ENCODE measurements at places on chromosomes 7 and 10.

GRCh38 chr7:101362334-101363195 is at the start of gene COL26A1:
Gene COL26A1, plus strand, starts transcription at chr7:101362875. Its CDS starts 158 bp downstream, at chr7:101363033.
- no peak for DNase-seq

DNA sequence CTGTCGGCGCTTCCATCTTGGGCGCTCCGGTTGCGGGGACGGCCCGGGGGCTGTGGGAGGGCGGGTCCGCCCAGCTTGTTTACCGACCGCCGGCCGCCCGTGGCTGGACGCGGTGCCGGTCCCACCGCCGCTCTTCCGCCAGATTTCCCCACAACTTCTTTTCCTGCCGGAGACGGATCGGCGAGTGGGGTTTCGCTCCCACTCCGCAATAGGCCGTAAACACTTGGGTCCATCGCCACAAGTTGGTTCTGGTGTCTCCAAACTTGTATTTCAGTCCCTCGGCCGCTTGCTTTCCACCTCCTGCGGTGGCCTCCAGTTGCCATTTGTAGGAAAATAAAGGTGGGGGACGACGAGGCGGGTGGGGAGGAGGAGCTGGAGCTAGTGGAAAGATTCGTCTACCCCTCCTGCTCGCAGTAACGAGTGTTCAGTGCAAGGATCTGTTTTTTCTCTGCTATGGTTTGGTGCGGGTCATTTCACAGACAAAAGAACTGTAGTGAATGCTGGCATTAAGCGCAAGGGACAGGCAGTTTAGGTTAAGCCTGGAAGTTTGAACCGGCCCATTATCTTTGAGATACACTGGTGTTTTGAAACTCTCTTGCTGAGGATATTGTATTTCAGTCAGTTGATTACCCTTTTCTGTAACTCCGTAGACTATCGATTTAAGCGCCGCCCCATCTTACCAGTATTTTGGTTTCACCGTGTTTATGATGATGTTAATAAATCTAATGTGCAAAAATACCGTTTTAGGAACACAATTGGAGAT is 24.3 kb upstream of the ZRANB1 start:
- no peak for DNase-seq

DNA sequence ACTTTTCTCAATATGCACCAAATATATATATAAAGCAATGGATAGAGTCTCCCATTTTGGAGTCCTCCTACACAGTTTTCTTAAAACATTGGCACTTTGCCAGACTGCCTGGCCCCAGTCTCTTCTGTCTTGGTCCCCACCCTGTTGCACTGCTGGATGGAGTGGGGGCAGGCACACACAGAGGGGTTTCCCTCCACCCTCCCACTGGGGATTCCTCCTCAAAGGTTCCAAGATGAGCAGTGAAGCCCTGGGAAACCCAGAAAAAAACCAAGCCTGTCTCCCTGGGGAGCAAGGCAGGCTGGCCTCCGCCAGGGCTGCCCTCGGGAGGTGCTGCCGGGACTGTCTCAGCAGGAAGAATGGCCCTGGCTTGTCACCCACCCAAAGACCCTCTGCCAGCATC is 68.0 kb downstream of the SH3PXD2A start:
- no peak for DNase-seq

DNA sequence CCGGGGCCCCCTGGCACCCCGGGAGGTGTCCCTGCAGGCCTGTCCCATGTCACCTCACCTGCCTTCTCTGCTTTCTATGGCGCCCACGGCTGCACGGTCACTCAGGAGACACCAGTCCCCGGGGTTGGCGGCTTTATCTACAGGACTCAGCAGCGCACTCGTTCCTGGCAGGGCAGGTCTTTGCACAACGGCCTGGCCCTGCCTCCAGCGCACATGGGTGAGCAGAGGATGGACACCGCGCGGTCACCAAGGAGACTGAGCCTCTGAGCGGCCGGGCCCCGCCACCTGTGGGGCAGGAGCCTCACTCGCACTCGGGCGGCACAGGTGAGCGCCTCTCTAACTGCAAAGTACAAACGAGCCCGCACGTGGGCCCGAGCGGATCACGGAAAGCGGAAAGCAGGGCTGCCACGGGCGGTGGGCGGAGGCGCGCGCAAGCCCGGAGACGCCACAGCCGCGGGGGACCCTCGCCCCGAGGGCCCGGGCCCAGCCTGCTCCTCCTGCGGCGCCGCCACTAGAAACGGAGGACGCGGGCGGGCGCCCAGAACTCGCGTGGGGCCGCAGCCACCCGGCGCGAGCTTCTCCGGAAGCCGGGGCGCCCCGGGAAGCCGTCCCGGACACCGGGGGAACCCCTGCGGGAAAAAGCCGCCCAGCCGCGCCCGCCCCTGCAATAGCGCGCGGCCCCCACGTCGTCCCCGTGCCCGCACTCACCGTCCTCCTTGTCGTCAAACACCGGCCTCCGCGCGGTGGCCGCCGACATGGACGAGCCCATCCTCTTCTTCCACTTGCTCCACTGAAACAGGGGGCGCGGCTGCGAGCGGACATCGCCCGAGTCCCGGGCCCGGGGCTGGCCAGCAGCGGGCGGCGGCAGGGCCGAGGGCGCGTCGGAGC is 642 bp downstream of the STK32C start:
- DNase-seq: peak; percentile 7

- no peak for DNase-seq
Observed at GRCh38 chr7:102874966-102875365, 37.8 kb upstream of the LRRC17 start.

GRCh38 chr7:155207326-155208002 is 90.2 kb upstream of the INSIG1 start:
- no peak for DNase-seq

DNA sequence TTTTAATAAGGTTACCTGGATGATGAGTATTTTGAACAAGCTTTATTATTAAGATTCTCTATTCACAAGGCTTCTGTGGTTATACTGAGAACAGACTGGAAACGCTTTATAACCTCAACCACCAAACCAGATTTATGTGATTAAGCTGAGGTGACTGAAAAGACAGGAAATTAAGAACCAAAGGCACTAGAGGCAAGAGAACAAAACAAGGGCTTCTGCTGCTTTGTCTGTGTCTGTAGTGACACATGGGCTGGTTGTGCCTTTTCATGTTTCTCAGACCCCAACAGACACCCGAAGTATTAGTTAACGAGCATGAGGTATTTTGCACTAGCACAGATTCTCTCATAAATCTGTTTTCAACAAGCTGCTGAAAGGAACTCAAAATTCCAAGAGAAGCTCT is 64.4 kb downstream of the RAPGEF5 start:
- DNase-seq: no peak

Measured in NCI-H524 (cell line).